ENCODE measurements at places on chromosomes 5 and 9.

DNA sequence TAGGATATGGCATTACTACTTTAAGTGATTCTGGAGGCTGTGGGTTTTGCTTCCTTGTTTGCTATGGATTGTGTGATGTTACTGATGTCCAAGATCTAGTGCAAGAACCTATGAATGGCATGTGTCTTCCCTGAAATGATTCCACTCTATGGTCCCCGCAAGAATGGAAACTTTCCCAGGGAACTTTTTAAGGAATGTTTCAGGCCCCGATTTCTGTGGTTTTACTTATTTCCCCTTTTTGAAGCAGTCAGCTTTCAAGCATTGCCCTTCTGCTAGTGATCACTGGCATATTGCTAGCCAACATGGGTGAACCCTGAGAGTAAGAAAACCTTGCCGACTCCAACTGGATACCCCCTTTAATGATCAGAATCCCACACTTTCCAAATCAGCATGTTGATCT lies 26.6 kb upstream of the CD180 start:
- DNase-seq = no peak

- DNase-seq = no peak
Measured at GRCh38 chr9:88680505-88681160, 145.7 kb downstream of the NXNL2 start.

GRCh38 chr5:96297290-96297689 lies 135.8 kb downstream of the PCSK1 start:
- peak; percentile 88 for DNase-seq

GRCh38 chr9:81669866-81670265 lies 19.5 kb downstream of the TLE1 start:
- no peak for DNase-seq

DNA sequence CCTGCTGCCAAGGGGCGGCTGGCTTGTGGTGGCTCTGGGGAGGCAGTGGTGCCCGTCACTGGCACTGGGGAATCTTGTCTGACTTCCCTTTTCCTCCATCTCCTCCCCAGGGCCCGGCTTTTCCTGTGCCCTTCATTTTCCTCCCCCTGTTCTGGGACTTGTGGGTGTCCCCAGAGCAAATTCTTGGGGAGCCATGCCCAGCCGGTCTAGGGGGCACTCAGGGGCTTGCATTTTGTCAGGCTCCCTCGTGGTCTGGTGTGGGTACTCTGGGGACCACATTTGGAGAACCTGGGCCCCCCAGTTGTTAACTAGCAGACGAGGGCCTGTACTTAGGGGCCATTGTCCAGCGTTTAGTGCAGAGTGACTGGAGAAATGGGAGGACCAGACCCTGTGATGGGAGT lies 105.2 kb upstream of the IER5L start:
- no peak for DNase-seq

DNA sequence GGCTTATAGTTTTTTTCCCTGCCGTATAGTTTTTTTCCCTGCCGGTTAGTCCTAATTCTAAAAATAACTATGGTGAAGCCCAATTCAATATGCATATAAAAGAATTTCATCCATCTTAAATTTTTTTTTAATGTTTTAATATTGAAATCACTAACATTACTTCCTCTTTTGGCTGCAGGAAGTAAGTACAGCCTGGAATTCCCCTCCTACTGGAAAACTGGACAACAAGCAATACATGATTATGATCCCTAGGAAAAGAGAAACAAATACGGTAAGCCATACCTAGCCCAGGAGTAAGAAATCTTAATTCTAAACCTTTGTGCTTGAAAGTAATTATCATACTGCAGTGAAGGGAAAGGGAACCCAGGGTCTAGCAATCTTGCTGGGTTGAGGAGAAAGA lies 119.0 kb downstream of the NR3C1 start:
- no peak for DNase-seq

GRCh38 chr5:78627175-78627574 lies 21.4 kb downstream of the LHFPL2 start:
- DNase-seq = no peak

- DNase-seq = no peak
Measured at GRCh38 chr9:135049460-135049859, 38.0 kb upstream of the OLFM1 start.

- no peak for DNase-seq
Measured at GRCh38 chr5:25027061-25027460, 382.3 kb upstream of the CDH10 start.

GRCh38 chr9:129435988-129436717 lies 184.7 kb downstream of the C9orf50 start:
- no peak for DNase-seq

- no peak for DNase-seq
Measured at GRCh38 chr9:89473762-89474469, 24.0 kb downstream of the SEMA4D start.
